AG04450 (cell line): ENCODE measurements at places on chromosomes 12 and 14. TPM values are rescaled to one million over a fixed set of nuclear protein-coding genes. Genes with fewer than 3 reads are reported as not detected.

BEST3 gene
- 0.14 TPM in 1 of 2 replicates, not detected in the other for polyA plus RNA-seq

DAO gene
- not detected in 2 replicates for polyA plus RNA-seq

GRCh38 chr12:28866715-28867503 lies 282.2 kb upstream of the FAR2 start:
- no peak for DNase-seq

GRCh38 chr12:96337953-96338352 lies 62.3 kb downstream of the CDK17 start:
- no peak for DNase-seq
